ENCODE measurements at places on chromosomes 6 and 20.

DNA sequence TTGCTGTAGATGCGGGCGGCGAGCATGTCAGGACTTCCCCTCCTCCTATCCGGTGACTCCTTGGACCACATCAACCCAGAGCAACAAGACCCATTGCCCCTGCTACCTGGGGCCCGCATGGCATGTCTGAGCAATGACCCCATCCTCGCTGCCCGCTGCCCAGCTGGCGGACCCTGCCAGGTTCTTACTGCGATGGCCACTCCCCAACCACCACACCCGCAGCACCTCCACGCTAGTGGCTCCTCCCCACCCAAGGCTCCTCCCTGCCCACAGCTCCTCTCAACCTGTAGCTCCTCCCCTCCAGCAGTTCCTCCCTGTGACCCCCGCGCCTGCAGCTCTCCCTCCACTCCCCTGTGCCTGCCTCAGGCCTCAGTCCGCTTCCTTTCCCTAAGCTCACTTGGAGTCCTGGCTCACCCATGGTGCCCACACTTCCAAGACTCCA is 17.6 kb upstream of the SERPINB9 start:
- DNase-seq: no peak

- no peak for DNase-seq
These were observed 770.9 kb downstream of the HDGFL1 start for GRCh38 chr6:23340271-23340670.

GRCh38 chr6:104689551-104690205 is 170.0 kb downstream of the HACE1 start:
- DNase-seq: peak; percentile 93

DNA sequence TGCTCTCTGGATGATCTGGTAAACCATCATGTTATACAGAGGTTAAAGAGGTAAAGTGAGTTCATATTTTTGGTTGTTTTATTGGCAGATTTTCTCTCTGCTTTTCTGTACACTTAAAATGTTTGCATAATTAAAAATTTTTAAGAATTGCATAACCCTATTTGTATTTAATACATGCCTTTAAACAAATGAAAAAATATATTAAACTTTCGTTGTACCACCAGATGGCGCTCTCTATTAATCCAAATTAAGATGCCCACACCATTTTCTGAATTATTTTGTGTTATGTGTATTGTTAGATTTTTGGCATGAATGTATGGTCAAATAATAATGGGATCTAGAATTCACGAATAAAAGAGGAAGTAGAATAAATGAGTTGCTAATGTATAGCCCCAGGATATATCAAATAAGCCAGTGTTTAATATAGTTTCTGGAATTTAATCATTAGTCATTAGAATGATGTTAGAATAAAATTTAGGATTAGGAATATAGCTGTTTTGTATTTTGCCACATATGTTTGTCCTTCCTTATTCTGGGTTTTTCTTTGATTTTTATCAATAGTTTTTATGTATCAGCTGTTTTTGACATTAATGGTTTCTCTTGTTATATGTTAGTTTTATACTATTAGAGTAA is 38.9 kb downstream of the SMAP1 start:
- peak; percentile 74 for DNase-seq

DNA sequence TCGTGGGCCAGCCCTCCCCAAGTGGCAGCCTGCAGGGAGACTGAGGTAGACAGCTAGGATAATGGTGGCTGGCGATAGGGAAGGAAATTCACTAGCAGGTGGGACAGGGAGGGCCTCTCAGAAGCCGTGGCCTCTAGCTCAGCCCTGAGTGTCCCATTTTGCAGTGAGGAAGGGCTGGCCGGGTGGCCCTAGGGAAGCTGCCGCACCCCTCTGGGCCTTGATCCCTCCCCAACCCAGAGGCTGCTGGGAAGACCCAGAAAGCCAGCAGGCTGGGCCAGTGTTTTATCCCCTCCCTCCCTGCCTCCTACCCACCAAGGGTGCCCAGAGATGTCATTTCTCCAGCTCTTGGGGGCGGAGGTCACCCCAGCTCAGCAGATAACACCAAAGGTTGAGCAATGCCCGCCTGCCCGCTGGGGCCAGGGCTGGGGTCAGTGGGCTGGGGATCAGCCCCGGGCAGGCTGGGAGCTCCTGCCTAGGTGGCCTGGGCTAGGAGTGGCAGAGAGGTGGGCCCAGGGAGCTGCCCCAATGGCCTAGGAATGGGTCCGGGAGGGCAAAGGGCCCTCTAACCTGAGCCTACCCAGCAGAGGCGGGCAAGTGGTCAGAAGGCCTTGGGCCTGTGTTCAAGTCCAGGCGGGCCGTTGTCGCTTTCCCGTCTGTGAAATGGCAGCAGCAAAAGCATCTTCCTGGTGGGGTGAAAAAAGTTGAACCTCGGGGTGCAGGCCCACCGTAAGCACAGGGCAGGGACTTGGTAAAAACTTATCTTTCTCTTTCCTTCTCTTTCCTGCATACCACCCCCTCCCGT is 1.6 kb upstream of the CEBPB start:
- DNase-seq: no peak

DNA sequence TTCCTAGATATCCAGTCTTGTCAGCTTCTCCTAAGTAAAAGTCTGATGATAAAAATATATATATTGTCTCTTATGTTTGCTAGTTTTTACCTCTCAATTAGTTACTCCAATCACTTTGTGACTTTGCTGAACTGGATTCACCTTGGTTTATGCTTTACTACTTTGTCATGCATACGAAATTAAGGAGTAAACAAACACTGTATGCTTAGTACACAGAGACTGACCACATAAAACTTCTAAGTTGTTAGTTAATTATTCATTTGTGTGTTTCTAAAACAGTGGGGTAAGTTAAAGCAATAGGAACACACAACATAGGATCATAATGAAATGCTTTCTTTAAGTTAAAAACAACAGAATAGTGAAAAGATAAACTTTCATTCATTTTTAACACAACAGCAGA is 877.3 kb upstream of the MAP3K7 start:
- DNase-seq: no peak

DNA sequence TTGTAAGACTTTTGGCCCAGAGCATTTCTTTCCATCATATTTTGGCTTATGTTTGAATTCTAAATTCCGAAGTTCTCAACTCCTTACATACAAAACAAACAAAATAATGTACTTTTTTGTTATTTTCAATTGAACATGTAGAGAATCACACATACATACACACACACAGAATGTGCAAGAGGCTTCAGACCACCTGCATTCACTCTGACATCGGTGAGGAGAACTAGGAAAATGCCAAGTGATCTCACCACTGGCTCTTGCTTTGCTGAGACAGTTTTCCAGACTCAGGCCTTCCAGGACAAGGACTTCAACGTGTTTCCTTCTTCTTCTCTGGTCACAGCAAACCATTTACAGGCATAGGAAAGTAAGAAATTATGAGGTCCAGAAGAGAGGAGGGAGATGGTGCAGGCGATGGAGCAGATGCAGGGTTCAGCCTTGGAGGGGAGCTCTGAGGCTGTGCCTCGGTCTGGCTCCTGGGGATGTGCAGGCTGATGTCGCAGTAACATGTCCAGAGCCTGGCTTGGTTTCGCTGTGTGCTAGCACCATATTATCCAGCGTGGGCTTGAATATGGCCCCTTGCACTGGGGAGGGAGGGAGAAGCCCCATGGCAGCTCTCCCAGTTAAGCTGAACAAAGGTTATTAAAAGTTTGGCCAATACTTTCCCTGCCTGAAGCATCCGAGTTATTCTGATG is 93.4 kb downstream of the DACT2 start:
- DNase-seq: no peak

DNA sequence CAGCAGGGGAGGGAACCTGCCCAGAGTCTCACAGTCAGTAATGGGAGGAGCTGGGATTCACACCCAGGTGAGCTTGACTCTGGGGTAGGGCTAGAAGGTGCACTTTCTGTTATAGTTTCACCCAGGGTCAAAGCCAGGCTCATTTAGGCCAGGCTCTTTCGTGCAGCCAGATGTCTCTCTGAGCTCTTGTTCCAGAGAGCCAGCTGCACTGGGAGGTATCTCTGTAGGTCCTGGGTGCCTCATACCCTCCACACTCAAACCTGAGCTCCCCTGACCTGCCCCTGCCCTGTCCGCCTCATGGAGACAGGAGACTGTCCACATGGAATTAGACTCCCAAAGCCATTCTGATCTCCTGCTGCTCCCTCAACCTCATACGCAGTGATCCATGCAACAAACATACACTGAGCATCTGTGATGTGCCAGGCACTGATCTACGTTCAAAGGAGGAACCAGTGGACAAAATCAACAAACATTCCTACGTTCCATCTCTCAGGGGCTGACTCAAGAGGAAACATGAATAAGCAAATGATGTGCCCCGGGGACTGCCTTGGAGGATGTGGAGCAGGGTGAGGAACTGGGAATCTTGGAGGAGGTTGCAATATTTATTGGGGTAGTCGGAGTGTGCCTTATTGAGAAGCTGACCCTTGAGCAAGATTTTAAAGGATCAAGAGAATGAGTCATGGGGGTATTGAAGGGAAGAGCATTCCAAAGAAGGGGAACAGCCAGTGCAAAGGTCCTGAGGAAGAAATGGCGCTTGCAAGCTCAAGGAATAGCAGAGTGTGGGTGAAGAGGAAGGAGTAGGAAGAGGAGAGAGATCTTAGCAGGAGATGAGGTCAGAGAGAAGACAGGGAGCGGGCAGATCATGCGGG is 71.3 kb upstream of the TOX2 start:
- DNase-seq: peak; percentile 78
